ENCODE measurements at places on chromosomes 3 and 15. TPM values are rescaled to one million over a fixed set of nuclear protein-coding genes. Genes with fewer than 3 reads are reported as not detected.

The CAMKV gene
- 1.3 TPM for total RNA-seq

The WDR93 gene
- total RNA-seq: not detected

The RTP4 gene
- 2.0 TPM for total RNA-seq

DNA sequence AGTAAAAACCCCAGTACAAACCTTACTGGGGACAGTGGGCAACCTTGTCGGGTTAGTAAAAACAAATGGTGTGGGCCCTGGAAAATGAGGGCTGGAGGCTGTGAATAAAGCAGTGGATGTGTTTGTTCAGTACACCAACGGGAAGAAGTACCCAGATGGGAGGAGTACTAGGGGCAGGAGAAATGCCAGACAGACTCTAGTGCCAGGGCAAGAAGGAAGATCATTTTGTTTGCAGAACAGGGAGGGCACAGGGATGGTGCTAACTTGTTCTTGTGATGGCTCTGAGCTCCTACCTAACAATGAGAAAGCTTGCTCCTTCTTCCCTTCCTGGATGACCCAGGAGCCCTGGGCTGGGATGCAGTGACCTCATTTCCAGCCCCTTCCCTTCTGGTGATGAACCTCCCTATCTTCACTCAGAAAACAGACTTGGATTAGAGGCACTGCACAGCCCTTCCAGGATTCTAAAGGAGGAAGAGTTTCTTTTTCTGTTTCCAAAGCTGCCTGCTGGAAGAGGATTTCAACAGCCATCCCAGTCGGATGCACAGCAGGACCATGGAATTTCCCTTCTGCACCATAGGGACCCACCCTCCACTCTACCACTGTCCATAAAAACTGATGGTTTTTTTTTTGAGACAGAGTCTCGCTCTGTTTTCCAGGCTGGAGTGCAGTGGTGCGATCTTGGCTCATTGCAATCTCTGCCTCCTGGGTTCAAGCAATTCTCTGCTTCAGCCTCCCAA lies 6.1 kb downstream of the RASSF1 start:
- H3K36me3 ChIP-seq: peaks cover 73% of the 10 kb centered on the region
- no peaks in the 10 kb centered on the region for H3K27me3 ChIP-seq
- H3K4me3 ChIP-seq: peak overlapping the region; percentile 51
- peak overlapping the region; percentile 84 for H3K27ac ChIP-seq
- peaks cover 38% of the 10 kb centered on the region for H3K4me1 ChIP-seq
- DNase-seq: no peak

DNA sequence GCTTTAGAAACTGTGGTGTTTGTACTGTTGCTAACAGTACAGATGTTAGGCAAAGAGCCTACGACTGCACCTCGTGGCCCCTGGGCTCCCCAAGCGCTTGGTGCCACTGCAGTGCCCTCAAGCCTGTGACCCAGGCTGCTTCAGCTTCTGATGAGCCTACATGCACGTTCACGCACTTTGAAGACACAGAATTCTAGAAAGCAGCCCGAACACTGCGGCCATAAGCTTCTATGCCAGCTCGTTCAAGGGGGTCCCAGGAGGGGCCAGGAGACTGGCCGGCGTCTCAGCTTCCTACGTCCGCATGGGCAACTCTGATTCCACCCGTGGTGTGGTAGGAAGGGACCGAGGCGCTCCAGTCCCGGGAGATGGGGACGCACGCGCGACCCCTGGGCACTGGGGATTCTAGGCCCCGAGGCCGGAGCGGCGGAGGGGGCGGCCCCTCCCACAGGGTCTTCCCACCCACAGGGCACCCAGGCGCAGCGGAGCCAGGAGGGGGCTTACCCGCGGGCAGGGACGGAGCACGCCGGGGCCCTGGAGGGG lies 653 bp downstream of the MYO5C start:
- no peak overlapping the region for H3K27ac ChIP-seq
- no peaks in the 10 kb centered on the region for H3K36me3 ChIP-seq
- peak; percentile 16 for DNase-seq
- no peak overlapping the region for H3K4me3 ChIP-seq
- peaks cover 35% of the 10 kb centered on the region for H3K27me3 ChIP-seq

DNA sequence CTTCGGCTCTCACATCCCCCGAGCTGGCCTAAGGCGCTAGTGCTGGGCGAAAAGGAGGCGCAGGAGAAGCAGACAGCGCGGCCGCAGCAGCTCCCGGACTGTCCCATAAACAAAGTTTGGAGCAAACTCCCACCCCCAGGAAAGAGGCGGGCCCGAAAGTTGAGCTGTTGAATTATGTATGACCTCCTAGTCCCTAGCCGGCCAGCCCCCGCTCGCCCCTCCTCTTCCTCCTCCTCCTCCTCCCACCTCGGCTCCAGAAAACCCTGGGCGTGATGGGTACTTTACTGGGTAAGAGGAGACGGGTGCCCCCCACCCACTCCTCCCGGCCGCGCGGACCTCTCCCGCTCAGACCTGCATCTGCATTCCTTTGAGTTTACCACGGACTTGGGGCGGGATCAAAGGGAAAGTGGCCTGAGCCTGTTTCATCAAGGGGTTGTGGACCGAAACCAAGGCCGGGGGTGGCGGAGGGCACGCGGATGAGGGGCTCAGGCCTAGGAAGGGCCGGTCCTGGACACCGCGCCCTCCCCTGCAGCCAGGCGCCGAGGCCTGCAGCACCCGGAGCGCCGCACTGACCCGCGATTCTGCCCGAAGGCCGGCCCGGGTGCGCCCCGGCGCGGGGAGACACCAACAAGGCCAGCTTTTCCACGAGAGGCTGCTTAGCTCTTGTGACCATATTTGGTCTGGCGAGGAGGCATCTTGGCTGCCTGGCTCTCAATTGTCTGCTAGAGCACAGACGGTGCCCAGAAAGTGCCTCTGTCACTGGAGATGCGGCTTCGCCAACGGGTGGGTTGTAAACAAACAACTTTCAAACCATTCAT lies at the start of gene WWTR1:
TSS of gene WWTR1 (minus strand) at position 100 of the 818 bp plus-strand sequence. CDS start 719 bp downstream, outside the sequence.
- H3K27ac ChIP-seq: peak within 1 kb of the TSS; percentile 57
- peaks cover 12% of the 10 kb centered on the region for H3K4me1 ChIP-seq
- H3K4me3 ChIP-seq: peak within 1 kb of the TSS; percentile 69
- peak; percentile 61 for DNase-seq
- H3K36me3 ChIP-seq: no peaks in the 10 kb centered on the region

DNA sequence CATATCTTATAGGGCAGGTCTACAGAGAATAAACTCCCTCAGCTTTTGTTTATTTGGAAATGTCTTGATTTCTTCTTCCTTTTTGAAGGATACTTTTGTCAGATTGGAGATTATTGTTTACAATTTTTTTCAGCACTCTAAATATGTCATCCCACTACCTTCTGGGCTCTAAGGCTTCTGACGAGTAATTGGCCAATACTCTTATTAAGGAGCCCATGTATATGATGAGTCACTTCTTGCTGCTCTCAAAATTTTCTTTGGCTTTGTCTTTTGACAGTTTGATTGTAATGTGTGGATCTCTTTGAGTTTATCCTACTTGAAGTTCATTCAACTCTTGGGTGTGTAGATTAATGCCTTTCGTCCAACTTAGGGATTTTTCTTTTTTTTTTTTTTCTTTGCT lies 28.9 kb upstream of the CD200R1L start:
- H3K4me3 ChIP-seq: no peak overlapping the region
- H3K27me3 ChIP-seq: no peaks in the 10 kb centered on the region
- no peak overlapping the region for H3K27ac ChIP-seq
- no peak for DNase-seq

DNA sequence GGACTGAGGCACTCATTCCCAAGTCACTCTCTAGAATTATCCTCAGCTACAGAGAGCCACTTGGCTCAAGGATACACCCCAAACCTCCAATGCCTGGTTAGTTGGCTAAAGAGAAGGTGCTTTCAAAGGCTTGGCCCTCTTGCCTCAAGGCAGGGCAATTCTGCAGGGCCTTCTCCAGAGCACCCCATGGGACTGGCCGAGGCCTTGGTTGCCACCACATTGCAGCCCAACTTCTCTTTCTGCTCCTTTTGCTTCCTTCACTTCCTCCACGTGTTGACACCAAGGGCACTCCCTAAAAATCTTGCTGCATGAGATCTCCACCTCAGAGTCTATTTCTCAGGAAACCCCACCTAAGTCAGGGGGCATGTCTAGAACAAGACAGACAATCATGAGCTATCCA lies 36.7 kb downstream of the MEGF11 start:
- H3K27me3 ChIP-seq: no peaks in the 10 kb centered on the region
- H3K4me1 ChIP-seq: no peaks in the 10 kb centered on the region
- no peaks in the 10 kb centered on the region for H3K36me3 ChIP-seq
- no peak for DNase-seq
- no peak overlapping the region for H3K27ac ChIP-seq

- no peaks in the 10 kb centered on the region for H3K27me3 ChIP-seq
- no peaks in the 10 kb centered on the region for H3K36me3 ChIP-seq
- H3K27ac ChIP-seq: no peak overlapping the region
- H3K4me1 ChIP-seq: no peaks in the 10 kb centered on the region
- H3K4me3 ChIP-seq: no peak overlapping the region
Measured at GRCh38 chr3:62918131-62918530, 42.9 kb upstream of the CADPS start.

Data from activated CD4-positive, alpha-beta T cell treated with anti-CD3 and anti-CD28 coated beads for 36 hours (primary cell).